ENCODE measurements at places on chromosomes 13 and 19.

DNA sequence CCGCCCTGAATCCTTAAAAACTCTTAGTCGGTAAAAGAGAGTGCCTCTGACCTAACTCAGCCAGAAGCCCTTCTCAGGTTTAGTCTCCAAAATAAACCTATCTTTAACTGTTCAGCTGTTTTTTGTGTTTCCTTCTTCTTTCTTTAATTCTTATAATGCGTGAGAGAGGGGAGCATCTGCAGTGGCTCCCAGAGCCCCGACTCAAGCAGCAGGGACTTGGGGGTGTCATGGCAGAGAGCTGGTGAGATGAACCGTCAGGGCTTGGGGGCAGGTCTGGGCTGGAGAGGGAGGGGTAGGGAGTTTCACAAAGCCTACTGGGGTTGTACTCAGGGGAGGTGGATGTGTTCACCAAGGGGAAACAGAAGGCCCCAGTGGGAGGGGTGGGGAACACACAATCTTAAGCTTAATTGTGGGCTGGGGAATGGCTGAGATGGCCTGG, 16.8 kb upstream of the SIGLEC6 start:
- DNase-seq, result no peak

GRCh38 chr13:112513761-112514160, 74.2 kb downstream of the TUBGCP3 start:
- no peak for DNase-seq

GRCh38 chr19:50490991-50491472, 14.4 kb upstream of the GARIN5A start:
- no peak for DNase-seq

- DNase-seq, result no peak
Observed at GRCh38 chr19:31725051-31725450, 375.8 kb upstream of the TSHZ3 start.

GRCh38 chr13:34623331-34623730, 318.7 kb upstream of the NBEA start:
- no peak for DNase-seq

DNA sequence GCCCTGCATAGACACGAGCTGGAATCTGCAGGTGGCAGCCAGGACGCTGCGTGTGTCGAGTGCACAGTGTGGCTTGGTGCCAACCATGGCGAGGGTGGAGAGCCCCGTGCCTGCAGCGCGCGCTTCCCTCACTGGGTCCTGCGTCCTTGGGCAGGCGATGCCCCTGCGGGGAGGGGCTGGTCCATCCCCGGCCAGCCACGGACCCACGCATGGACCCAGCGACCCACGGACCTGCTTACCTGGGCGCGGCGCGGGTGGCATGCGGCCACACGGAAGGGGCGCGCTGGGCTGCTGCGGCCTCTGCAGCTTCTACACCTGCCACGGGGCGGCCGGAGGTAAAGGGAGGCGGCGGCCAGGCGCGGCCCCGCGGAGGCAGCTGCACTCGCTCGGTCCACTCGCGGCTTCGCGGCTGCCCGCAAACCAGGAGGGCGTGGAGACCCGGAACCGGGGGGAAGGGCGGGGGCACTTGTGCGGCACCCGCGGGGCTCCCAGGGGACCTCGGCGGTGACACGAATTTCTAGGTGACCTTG, 569 bp upstream of the MCF2L start:
- DNase-seq, result peak; percentile 24

- no peak for DNase-seq
Observed at GRCh38 chr13:66574606-66575005, 655.5 kb downstream of the PCDH9 start.

DNA sequence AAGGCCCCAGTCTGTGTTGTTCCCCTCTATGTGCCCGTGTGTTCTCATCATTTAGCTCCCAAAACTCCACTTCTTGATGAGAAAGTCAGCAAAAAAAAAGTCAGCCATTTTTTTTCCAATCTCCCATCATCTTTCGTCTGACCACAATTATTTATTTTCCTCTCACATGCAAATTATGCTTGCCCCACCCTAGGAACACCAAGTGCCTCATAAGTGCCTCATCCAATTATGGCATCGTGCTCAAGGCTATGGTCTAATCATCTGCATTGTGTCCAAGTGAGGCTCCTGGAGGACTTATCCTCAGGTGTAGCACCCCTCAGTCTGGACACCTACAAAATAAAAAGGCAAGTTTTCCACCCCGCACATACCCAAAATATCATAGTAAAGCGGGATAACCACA, 20.8 kb upstream of the IPO5 start:
- DNase-seq, result no peak

DNA sequence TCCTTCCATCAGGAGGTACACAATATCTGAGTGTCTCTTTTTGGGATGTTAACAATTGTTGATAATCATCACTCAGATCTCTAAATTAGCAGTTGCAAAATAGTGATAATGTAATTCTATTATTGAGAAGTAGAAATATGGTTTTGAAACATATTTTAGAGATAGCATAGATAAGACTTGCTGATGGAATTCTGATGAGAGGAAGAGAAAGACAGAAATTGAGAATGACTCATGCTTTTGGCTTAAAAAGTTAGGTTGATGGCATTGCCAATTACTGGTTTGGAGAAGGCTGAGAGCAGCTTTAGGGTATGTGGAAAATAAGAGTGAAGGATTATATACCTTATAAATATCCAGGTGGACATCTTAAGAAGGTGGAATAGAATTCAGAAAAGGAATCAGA, 106.4 kb upstream of the EDNRB start:
- DNase-seq, result no peak

DNA sequence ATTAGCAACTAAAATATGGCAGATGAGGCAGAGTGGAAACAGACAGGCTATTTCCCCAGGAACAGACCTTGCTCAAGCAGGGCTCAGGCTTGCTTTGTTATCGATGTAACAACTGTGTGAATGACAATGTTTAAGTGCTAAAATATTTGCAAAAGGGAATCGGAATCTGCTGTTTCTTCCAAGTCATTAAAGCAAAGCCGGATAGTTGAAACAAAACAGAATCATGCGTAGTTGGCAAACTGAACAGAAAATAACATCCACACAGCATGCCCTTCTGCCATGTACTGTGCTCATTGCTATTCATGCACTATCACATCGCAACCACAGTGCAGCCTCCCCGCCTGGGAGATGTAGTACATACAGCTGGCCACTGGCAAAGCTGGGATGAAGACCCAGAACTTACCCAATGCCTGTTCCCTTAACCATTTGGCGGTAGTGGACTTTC, 799.1 kb downstream of the DIAPH3 start:
- no peak for DNase-seq

GRCh38 chr13:111623743-111624505, 303.5 kb downstream of the TEX29 start:
- no peak for DNase-seq

DNA sequence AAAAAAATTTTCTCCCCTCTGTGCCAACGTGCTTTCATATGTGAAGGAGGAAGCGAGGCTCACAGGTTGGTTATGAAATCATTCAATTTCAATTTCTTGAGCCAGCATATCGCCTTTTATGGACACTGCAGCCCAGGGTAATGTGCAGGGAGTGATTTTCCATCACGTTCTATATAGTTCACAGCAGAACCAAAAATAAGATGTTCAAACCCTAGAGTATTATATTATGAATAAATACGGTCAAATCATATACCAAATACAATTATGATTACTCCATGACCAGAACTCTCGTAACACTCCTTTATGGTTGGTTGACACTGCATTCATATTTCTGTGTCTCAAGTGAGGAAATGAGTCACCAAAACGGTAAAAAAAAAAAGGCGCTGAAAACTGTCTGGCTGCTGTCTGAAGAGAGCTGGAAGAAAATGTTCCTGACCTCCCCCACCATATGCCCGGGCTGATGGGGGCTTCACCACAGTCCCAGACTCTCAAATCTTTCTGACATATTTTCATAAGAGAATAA, 75.8 kb upstream of the UBAC2 start:
- no peak for DNase-seq

DNA sequence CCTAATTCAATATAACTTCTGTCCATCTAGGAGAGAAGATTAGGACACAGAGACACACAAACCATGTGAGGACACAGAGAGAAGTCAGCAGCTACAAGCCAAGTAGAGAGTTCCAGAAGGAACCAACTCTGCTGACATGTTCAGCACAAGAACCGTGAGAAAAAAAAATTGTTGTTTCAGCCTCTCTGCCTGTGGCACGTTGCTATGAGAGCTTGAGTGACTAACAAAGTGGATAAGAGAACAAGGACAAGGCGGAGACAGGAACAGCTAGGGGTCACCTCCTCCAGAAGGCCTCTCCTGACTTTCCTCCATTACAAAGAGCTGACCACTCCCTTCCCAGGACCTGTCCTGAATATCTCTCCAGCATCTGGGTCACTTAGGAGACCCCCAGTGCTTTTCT, 5.6 kb upstream of the SIGLEC12 start:
- DNase-seq, result no peak

- no peak for DNase-seq
Observed at GRCh38 chr13:111948281-111948680, 118.7 kb upstream of the SOX1 start.

- no peak for DNase-seq
Observed at GRCh38 chr19:47595944-47596343, 13.0 kb upstream of the BICRA start.

- no peak for DNase-seq
Observed at GRCh38 chr13:102286326-102286725, 115.5 kb downstream of the FGF14 start.

GRCh38 chr19:32359581-32359980, 14.2 kb downstream of the ZNF507 start:
- no peak for DNase-seq

DNA sequence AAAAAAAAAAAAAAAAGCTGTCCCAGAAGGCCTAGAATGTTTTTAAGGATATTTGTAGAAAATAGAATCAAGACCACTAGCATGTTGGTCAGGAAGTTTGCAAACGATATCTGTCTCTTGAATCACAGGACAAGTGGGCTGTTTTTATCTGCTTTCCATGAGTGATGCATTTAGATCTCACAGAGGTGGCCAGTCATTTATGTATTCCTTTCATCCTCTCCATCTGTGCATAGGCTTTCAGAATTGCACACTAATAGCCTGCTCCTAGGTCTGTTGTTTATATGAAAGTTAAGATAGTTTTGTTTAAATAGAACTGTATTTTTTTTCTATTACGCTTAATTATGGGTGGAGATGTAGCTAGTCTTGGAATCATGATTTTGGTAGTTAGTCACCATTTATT, 289.5 kb downstream of the SHISA2 start:
- DNase-seq, result no peak

DNA sequence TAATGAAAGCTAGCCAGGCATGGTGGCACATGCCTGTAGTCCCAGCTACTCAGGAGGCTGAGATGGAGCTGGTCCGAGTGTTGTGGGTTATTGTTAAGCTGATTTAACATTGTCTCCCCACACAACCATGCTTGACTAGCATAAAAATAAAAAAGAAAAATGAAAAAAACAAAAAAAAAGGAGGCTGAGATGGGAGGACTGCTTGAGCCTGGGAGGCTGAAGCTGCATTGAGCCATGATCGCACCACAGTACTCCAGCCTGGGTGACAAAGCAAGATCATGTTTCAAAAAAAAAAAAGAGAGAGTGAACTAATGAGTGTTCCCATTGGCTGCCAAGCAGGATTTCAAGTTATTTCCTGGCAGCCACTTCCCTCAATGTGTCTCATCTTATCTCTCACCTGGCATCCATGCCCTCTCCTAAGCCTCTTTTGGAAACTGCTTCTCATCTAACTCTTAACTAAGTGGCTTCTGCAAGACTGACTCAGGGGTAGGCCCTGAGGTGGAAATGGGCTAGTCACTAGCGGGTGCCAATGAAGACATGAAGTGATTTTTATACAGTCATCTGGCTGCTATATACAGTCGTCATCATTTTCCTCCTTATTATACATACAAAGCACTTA, 4.9 kb downstream of the THAP8 start:
- no peak for DNase-seq

DNA sequence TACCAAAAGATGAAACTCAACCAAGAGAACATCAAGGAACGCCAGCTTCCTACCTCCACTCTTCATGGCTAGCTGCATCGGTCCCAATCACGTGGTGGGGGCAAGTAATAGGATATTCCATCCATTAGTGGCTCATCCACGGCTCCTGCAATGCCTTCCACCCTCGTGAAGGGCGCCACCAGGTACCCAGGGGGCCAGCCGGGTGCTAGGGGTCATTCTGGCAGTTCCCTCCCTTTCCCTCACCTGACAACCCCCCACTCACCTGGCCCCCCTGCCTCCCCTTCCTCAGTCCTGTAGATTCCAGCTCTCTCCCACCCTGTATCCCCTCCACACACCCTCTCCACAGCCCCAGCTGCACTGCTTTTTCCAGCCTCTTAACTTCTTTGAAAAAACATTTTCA, 161.9 kb downstream of the URI1 start:
- no peak for DNase-seq

DNA sequence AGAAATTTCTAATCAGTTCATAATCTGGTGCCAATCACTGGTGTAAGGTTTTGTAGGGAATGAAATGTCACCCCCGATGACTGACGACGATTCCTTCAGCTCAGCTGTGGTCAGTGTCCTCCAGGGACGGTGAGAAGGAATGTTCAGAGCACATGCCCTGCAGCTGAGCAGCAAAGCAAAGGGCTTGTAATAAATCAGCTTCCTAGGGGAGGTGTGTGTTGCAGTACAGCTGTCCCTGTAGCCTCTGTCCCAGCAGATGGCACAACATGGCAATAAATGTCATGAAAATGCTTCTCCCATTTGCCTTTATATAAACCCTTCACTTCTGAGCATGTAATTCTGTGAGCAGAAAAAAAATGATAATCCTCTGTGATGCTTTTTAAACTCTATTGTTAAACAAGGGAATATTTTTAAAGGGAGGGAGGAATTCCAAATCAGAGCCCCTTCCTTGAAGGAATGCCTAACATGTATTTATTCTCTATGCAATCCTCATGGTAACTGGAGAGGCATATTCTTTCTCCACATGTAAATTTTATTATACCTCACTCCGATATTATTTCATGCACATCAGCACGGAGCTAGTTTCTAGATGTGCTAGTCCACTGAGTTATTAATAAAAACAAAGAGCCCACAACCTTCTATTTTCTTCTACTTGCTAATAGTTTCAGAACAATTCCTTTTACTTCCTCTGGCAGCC, 102.5 kb downstream of the FAM216B start:
- no peak for DNase-seq

GRCh38 chr13:106099765-106100164, 435.7 kb downstream of the EFNB2 start:
- no peak for DNase-seq

DNA sequence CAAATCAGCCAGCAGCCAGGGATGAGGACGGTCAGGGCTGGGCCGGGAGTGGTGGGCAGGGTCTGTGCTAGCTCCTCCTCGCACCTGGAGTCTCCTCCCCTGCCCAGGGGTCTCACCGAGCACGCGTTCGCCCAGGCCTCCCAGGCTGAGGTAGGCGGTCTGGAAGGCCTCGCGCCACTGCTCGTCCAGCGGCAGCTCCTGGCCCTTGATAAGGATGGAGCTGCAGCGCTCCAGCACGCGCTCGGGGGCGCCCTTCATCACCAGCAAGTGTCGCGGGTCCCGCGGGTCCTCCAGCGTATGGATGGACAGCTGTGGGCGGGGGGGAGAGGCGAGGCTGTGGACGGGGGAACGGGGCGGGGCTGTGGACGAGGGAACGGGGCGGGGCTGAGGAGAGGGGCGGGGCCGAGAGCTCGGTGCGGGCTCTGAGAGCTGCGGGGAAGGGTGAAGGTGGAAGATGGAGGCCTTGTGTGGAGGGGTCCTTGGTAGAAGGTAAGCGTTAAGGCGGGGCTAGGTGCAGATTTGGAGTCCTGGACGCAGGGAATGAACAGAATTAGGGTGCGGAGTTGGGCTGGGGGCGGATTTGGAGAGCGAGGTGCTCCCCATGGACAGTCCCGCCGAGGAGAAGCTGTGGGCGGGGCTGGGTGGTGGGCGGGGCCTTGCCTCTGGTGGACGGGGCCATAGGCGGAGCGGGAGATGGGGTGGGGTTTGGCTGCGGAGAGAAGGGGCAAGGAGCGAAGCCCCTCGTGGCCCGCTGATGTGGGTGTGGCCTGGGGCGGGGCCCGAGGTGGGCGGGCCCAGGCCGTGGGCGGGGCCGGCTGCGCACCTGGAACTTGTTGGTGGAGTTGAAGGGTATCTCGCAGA, 5.7 kb downstream of the ATP4A start:
- peak; percentile 11 for DNase-seq

All from activated CD4-positive, CD25-positive, alpha-beta regulatory T cell (primary cell).